ENCODE measurements at places on chromosomes 5 and 9. TPM values are rescaled to one million over a fixed set of nuclear protein-coding genes. Genes with fewer than 3 reads are reported as not detected.

The SHROOM1 gene
- 1.8 TPM for total RNA-seq

The IL4 gene
- total RNA-seq = not detected

DNA sequence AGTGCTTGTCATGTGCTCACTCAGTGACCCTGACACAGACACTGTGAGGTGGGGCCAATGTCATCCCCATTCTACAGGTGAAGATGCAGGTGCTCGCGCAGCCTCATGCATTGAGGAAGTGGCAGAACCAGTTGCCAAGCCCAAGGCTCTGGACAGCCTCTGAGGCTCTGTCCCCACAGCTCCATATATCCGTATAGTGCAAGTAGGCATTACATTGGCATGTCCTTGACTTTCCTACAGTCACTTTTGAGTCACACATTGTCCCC is 58.8 kb upstream of the ANGPTL2 start:
- no peak for DNase-seq

DNA sequence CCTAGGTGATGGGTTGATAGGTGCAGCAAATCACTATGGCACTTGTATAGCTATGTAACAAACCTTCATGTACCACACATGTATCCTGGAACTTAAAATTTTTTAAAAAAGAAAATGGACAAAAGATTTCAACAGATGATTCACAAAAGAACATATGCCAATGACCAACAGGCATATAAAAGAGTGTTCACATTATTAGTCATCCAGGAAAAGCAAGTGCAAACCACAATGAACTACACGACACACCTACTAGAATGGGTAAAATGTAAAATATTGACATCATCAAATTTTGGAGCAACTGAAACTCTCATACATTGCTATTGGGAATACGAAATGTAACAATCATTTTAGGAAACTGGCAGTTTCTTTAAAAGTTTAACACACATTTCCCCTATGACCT is 109.9 kb downstream of the YIPF5 start:
- DNase-seq = no peak

- DNase-seq = no peak
Measured at GRCh38 chr5:65961633-65962032, 35.3 kb downstream of the ERBIN start.

- DNase-seq = no peak
Measured at GRCh38 chr5:62475072-62475471, 62.5 kb downstream of the IPO11 start.
